ENCODE measurements at places on chromosomes 4 and X.

- DNase-seq: no peak
These were observed 604.8 kb upstream of the TECRL start for GRCh38 chr4:65014078-65014477.

DNA sequence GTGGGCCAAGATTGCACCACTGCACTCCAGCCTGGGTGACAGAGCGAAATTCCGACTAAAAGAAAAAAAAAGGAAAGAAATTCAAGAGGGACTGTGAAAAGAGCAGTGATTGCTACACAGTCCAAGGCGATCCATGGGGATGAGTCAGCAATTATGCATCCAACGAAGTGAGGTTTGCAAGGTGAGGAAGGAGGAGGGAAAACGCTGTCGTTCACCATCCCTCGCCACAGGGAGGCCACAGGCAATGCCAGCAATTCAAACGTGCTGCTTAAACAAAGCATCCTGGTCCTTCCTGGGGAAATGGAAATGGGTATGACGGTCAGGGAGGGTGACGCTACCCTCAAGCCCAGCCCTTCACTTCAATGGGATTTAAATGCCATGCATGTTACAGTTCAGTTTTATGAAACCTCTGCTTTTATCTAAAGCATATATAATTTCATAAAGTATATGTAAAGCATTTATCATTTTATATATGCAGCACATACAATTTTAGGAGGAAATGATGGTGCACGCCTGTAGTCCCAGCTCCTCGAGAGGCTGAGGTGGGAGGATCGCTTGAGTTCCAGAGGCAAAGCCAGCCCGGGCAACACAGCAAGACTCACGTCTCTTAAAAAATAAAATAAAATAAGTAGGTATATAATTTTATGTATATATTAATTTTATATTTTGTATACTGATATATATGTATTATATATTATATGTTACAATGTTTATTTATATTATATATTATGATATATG lies 108.7 kb downstream of the DHRSX start:
- no peak for DNase-seq

GRCh38 chr4:8221985-8222384 lies 22.9 kb downstream of the SH3TC1 start:
- no peak for DNase-seq

DNA sequence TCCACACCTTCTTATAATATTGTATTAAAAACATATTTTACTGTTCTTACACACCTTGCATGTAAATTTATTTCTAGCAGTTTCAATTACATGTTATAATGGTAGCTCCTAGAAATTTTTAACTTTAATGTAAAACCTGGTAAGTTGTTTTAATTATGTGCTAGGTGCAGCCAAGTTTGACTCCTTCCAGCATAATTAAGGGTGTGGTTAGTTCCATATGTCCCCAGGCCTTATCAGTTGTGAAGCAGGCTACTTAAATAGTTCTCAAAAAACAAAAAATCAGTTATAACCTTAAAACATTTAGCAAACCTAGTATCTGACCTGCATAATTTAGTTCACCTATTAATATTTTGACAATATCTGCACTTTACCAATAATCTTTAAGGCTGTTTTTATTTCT lies 26.9 kb upstream of the PASD1 start:
- no peak for DNase-seq

DNA sequence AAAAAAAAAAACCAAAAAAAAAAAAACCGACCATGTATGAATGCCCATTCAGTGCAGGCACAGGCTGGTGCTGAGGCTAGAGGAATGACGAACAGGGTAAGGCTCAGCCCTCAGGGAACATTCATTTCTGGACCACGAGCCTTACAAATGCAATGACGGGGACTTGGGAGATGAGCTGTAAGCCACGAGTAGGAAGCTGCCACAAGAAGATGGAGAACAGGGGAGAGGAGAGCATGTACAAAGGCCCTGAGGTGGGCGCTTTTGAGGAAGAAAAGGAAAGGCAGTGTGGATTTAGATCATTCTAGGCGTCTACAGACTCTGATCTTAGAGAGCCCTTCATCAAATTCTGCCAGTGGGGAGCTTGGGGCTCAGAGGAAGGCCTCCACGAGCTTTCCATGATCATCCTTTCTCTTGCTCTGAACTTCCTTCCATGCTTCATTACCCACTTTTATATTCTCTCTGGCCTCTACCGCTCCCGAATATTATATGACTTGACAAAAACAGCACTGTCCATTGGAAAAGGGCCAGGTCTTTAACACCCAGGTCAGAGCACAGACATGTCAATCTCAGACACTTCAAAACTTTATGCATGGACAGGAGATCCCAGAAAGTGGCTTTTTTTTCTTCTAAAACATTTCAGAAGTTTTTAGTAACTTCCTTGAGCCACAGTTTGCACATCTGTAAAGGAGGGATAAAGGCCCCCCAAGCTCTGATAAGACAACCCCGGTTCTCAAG lies 3.3 kb upstream of the ZNF518B start:
- no peak for DNase-seq

GRCh38 chrX:107565931-107566603 lies 62.2 kb upstream of the PRPS1 start:
- peak; percentile 5 for DNase-seq

DNA sequence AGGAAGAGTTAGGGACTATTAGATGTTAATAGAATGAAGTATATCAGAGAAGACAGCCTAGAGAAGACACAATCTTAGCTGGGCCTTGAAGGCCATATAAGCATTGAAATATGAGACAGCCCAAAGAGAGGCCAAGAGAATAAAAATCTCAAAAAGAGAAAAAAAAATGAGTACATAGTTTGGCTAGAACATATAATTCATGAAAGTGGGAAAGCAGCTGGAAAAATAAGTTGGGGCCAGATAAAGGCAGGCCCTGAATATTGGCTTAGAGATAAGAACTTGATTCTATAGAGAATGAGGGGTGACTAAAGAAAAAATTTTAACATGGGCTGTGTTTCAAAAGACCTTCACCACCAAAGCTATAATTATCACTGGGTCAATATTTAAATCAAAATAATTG lies 7.4 kb upstream of the UTP3 start:
- DNase-seq: no peak

DNA sequence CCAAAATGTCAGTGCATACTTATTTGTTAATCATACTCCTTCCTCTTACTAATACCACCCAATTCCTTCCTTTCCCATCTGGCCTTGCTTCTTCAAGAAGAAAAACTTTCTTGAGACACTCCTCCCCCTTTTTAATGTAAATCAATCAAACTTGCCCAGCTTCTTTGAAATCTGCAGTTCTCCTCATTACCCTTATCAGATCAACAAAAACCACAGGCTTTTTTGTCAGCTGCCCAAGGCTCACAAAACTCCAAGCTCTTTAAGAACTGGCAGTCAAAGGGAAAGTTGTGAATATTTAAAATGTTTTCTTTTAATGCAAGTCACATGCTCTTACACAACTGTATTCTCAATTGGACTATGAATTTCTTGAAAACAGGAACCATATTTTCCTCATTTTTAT lies 11.3 kb upstream of the MYOZ2 start:
- no peak for DNase-seq

DNA sequence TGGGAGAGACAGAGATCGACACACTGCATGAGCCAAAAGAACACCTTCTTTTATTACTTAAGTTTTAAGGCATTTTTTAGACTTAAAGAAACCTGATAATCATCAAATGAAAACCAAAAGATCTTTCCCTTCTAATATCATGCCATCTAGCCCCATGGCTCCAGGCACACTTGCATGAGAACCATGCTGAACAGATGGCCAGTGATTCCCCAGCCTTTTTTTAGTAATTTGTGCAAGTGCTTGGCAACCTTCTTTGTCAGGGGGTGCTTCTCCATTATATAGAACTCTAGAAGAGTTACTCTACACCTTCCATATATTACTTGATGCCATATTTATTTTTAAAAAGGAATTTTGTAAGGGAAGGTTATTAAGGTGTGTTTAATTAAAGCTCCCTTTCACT lies 182.2 kb upstream of the TEX13C start:
- DNase-seq: no peak

DNA sequence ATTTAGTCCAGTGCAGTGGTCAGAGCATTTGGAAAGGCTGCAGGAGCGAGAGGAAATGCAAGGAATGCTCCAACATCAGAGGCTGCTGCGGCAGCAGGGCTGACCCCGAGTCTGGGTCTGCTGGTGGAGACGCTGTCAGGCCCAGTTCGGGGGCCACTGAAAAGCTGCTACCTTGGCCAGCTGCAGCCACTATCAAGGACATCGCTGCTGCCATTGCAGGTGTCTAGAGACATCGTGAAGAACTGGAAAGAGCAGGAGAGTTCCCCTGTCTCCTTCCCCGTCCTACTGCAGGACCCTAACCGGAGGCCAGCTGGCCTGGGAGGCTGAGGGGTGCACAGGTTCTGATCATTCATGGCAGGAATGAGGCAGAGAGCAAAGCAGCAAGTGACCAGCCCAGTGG lies 29.5 kb upstream of the GPR78 start:
- DNase-seq: no peak

DNA sequence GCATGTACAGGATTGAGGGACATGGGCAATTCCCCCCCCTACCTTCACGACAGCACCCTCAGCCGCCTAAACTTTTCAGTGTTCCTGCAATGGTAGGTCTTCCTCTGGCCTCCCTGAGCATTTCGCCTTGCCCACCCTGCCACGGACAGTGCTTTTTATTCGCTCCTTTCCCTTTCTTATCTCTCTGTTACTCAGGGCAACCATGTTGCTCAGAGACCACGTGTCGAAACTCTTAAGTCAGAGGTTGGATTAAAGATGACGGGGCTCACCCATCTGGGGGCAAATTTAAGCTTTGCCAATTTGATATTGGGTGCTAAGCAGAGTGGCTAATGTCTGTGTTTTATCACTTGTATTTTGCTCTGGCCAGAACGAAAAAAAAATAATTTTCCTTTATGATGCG lies 20.4 kb downstream of the TENM3 start:
- DNase-seq: no peak

GRCh38 chrX:115896362-115896761 lies 274.2 kb upstream of the AGTR2 start:
- no peak for DNase-seq

- DNase-seq: no peak
These were observed 28.1 kb upstream of the MAMLD1 start for GRCh38 chrX:150334981-150335380.

GRCh38 chr4:92120810-92121498 lies 182.8 kb upstream of the GRID2 start:
- DNase-seq: peak; percentile 30

DNA sequence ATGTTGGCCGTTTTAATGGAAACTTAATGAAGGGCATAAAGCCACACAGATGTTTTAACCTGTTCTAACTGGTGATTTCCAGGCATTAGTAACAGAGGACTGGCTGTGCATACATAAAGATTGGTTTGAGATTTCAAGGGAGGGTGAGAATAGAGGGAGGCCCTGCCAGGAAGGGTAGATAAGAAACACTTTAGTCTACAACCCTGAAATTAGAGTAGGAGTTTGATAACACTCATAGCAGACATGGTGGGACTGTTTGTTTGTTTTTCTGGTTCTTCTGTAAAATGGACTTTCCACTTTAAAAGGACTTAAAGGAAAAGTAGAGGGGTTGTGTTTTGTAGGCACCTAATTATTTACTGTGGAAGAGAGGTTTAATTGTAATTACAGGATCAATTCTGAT lies 16.2 kb downstream of the SLC4A4 start:
- DNase-seq: no peak

GRCh38 chrX:148288451-148288850 lies 212.0 kb upstream of the AFF2 start:
- no peak for DNase-seq

DNA sequence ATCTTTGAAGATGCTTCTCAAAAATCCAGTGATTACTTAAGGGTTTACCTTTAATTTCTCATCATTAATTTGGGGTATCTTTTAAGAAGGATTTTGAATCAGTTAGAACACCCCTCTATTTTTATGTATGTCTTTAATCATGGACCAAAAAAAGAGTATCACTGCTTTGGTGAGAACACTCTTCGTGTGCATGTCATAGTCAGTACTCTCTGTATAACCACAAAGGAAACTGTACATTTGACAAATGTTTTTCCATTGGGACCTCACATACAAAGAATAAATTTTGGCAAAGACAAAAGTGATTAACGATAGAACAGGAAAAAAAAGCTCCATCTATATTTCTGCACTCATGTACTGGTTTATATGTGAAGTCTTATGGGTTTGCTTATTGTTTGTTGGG lies 31.3 kb downstream of the FAM241A start:
- DNase-seq: no peak

GRCh38 chr4:108135549-108136209 lies 33.1 kb downstream of the LEF1 start:
- DNase-seq: no peak

GRCh38 chrX:31522760-31523159 lies 450.9 kb upstream of the FTHL17 start:
- DNase-seq: no peak

GRCh38 chr4:176539091-176539784 lies 219.5 kb downstream of the SPCS3 start:
- no peak for DNase-seq

DNA sequence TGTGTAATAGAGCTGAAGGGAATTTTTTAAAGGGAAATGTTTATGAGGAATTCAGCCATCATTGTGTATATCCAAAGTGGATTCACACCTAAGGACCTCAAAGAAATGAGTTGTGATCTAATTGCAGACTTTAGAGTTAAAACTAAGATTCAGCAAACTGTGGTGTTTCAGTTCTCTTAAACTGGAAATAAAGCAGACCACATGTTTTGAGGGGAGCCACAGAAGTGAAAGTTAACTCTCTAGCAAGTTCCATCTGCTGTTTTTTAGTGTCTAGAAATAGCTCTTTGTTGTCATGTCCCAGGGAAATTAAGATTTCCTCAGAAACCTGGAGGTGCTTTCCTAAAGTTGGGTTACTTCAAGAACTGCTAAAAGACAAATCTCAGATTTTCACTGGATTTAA lies 97.3 kb upstream of the DDX3X start:
- no peak for DNase-seq

DNA sequence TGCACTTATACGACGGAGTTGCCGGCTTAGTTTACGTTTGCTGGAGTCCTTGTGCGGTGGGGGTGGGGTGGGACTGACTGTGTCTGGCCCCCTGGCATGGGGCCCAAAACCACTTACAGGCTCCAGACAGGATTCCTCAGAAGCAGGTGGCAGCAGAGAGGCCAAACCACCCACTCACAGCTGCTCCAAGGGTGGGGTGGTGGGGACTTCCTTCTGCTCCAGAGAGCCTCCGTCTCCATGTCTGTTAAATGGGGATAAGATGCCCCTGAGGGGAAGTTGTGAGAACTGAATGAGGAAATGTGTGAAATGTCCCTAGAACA lies 36.7 kb downstream of the PSAPL1 start:
- DNase-seq: peak; percentile 72

DNA sequence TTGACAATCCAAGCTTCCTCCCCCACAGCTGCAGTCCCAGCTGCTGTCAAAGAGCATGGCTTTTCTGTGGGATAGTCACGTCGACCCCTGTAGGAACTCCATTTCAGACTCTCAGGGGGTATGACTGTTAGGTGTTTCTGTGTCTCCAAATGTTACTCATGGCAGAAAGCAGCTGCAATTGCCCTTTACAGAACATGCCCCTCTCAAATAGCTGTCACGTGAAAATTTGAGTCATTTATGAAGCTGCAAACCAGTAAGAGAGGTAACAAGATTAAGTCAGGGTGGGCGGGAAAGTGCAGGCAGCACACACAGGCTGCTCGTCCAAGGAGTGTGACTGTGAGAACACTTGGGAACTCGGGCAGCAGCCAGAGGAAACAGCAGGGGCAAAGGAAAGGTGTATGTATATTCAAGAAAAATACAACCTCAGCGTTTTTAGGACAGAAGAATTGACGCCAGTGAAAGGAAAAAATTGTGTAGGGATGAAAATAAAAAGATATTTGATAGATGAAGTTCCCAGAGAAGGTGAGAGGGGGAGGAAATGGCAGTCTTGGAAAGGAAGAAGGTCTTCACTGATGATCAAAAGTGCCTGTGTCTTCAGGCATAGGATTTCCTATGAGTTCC lies 66.5 kb upstream of the TMEM184C start:
- peak; percentile 67 for DNase-seq

- no peak for DNase-seq
These were observed 12.1 kb downstream of the ASB5 start for GRCh38 chr4:176256921-176257320.

Measured in muscle of back (tissue), 13 donors.